ENCODE measurements at places on chromosomes 11 and 22. TPM values are rescaled to one million over a fixed set of nuclear protein-coding genes. Genes with fewer than 3 reads are reported as not detected.

DNA sequence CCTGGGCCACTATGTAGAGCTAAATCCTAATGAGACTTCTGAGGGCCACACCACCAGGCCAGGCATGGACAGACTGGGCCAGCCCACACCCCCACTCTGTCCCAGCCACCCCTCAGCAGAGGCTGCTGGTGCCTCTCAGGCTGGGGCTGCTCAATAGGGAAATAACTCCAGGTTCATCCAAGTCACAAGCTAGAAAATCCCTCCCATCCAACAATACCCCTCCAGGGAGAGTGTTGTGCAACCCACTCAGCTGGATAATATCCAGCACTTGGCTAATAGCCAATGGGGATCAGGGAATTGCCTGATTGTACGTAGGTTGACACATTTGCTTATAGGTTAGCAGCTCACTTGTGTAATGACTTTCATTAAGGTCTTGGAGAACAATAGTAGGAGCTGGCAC is 64.1 kb upstream of the WNT11 start:
- DNase-seq: no peak

Gene ZNF215
- total RNA-seq: 4.6 TPM

GRCh38 chr22:27152883-27153282 is 495.5 kb downstream of the MIAT start:
- DNase-seq: no peak

DNA sequence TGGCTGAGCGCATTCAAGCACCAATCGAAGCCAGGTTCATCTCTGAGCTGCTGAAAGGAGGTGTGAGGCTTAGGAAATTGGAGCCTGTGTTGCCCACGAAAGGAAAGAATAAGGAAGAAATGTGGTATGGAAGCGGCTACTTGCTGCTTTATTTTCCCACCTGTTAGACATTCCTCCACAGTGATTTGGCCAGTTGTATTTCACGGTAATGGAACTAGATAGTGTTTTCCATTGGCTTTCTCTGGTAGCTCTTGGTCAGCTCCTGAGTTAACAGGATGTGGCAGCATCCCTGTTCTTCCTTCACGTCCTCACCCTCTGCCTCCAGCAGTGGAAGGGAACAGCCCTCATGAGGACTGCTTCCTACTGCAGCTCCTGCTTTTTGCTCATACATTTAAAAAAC is 44.7 kb downstream of the BID start:
- no peak for DNase-seq

Gene HEPHL1
- total RNA-seq: 0.05 TPM

All from type B pancreatic cell (in vitro differentiated cells).